ENCODE measurements at places on chromosomes 1 and 21.

- DNase-seq, result peak; percentile 87
These were observed 46.3 kb upstream of the VANGL1 start for GRCh38 chr1:115595279-115596079.

DNA sequence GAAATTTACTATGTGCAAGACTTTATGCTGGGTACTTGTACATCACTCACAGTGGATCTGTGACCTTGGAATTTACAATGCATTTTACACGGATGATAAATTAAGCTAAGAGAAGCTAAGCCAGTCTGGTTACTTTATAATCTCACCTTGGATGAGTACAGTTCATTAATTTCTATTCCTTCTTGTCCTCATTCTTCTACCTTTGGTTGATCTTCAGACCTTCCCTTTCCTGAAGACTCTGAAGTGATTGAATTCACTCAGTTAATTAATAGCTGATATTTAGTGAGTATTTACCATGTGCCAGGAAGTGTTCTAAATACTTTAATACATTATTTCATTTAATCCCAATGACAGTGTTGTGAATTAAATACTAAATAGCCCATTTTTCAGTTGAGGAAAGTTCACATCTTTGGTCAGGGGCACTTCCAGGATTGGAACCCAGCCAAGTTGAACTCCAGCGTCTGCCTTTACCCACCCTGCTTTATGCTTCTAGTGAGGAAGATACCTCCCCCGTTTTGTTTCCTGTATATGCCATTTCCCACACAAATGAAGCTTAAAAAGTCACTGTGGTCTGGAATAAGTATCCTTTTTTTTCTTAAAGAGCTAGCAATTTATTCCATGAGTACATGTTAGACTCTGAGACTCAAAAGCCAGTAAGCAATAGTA lies 146.6 kb downstream of the TLR5 start:
- no peak for DNase-seq

GRCh38 chr1:231421971-231422797 lies at the start of gene EGLN1:
Gene EGLN1, minus strand, starts transcription at chr1:231422287. Its CDS starts 399 bp downstream, at chr1:231421888.
- peak; percentile 75 for DNase-seq

DNA sequence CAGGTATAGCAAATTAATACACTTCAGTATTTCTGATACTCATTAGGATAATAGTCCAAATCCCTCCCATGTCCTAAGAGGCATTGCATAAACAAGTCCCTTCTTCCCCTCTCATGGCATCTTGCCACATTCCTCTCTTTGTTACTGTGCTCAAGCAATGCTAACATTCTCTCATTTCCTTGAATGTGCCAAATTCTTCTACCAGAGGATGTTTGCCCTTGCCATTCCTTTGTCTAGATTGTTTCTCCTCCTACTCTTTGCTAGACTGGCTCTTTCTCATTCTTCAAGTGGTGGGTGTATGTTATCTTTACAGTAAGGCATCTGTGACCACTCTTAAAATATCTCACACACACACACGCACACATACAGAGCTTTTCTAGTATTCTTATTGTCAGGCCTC lies 621.0 kb upstream of the CXADR start:
- DNase-seq, result no peak

DNA sequence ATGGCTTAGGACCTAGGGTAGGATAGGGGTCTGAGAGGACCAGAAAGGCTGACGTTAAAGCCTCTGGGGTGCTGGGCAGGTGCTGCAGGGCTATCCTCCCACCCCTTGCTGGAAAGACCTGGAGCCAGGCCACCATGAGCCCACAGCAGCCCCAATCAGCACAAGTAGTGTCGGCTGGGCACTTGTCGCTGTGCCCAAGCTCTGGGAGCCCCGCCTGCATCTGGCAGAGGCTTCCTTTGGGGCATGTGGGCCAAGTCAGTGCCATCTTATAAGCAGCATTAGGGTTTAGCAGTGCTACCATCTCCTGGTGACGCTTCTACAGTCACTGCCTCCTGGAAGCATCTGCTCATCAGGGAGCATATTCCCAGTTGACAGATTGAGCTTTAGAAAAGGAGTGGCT lies 31.3 kb downstream of the MAN1C1 start:
- no peak for DNase-seq

DNA sequence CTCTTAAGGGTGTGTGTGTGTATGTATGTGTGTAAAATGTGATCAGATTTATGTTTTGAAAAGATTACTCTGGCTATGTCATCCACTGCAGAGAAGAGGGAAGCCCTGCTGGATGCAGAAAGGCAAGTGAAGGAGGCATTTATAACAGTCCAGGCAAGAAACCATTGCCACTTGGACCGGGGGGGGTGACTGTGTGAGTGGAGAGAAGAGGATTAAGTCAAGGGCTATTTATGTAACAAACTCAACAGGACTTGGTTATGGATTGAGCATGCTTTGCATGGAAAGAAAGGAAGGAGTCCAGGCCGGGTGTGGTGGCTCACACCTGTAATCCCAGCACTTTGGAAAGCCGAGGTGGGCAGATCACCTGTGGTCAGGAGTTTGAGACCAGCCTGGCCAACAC lies 143.0 kb downstream of the URB2 start:
- DNase-seq, result no peak

DNA sequence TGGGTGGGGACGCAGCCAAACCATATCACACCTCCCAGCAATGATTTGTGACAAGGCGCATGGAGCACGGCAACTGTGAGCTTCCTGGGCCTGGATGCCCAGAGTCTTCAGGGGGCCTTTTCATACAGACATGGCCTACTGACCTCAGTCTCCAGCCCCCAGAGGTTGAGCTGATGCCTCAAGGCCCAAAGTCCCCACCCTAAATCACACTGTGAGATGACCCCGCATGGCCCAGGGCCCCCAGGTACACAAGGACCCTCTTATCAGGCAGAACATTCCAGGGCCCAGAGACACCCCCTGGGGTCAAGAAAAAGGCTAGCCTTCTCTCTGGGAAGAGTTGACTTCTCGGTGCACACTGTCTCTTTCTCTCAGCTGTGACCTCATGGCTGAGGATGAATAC lies 179.7 kb upstream of the C1orf174 start:
- DNase-seq, result no peak

DNA sequence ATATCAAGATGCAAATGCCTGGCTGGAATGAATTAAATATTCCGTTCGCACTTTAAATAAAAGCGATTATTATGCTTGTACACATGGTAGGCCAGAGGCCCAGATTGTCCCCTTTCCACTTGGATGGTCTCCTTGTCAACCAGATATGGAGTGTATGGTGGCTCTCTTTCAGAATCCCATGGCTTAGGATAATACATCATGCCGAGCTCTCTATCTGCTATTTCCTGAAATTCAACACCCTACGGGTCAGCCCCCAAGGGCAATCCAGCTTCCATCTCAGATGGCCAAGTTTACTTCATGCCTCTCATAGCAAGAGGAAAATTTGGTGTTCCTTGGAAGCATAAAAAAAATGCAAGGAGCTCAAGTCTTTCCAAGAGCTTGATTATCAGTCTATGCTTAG lies 25.4 kb upstream of the FMO1 start:
- DNase-seq, result no peak

DNA sequence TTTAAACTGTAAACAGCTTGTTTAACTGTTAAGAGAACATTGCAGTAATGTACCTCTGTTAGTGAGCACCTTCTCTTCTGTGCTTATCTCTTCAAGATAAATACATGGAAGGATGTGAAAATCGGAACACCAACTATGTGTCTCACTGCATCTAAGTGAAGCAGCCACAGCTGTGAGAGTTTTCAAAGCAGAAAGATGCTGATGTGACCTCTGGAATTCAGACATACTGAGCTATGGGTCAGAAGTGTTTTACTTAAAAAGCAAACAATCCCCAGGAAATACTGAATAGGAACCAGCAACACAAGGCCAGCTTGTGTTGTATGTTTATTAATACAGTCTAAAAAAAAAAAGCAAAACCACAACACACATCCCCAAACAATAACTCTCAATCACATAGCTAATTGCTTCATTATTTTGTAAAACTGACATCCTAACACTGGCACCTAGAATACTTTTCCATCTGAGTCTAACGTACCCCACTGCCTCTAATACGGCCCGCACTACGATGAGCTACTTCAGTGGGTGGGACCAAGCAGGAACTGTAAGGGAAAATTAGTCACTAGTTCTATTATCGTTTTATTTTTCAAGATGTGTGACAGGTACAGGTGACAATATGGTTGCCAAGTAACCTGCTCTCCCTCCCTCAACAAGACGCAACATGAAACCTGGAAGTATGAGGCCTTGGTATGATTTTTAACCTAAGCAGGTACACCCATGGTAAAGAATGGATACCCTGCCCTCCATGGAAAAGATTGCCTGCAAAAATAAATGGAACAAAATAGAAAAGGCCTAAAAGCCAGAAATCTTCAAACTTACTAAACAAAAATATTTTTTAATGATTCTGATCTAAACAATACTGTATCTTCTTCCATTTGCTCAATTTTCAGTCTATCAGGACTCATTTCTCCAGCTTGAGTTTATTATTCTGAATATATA lies 13.9 kb downstream of the ERRFI1 start:
- no peak for DNase-seq

- DNase-seq, result no peak
These were observed 132.7 kb upstream of the SERTAD4 start for GRCh38 chr1:210099921-210100320.

DNA sequence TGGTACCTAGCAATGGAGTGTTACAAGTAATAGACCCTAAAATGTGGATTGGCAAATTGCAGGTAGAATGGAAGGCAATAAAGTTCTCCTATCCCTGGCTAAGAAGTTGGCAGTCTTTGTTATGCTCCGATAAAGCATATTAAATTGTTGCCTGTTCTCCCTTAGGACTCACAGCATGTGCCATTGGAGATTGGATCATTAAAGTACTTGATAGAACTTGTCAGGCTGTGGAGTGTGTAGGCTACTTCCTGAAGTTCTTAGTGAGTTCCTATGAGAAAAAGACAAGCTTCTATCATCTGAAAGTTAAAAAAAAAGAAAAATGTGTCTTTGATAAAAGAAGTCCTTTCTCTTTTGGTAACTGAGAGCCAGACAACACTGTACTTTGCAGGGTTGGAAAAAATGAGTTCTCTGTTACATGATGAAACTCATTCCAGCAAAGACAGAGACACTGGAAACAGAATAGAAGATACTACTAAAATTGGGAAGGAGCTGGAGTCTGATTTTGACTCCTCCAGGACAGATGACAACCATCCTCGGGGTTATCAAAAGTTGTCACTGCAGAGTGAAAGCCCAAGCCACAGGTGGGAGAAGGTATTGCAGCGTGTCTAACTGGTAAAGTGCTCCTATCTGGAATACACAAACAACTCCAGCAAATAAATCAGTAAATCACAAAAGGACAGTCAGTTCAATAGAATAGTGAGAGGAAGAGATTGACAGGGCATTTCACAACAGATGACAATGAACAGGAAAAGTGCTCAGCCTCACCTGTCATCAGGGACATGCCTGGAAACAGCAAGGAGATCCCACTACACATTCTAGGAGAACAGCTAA lies 87.5 kb upstream of the WDR26 start:
- DNase-seq, result no peak

DNA sequence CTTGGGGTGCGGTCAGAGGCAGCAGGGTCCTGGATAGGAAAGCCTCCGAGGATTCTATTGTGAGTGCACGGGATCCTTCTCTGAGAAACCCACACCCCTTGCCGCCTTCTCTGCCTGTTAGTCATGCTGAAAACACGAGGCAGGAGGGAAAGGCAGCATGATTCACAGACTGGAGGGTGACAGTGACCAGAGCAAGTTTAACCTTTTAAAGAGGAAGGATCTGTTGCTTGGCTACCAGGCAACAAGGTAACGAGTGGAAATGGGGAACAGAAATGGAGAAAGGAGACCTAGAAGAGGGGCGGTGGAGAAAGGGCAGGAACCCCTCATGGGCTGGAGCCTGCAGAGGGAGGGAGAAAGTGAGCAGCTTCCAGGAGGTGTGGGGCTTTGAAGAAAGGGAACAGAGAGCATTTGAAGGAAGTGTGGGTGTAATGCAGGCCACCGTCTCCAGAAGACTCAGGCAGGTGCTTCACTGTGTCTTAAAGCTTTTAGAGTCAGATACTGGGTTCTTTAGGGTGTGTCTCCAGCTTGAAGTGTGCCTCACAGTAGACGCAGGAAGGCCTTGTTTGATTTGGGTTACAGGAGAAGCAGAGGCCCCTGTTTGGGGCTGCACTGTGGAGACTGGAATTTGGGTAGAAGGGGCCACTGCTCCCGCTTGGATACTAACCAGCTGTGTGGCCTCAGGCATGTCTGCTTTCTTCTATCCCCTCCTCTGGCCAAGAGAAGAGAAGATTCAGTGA lies 19.1 kb downstream of the OPTC start:
- peak; percentile 94 for DNase-seq

DNA sequence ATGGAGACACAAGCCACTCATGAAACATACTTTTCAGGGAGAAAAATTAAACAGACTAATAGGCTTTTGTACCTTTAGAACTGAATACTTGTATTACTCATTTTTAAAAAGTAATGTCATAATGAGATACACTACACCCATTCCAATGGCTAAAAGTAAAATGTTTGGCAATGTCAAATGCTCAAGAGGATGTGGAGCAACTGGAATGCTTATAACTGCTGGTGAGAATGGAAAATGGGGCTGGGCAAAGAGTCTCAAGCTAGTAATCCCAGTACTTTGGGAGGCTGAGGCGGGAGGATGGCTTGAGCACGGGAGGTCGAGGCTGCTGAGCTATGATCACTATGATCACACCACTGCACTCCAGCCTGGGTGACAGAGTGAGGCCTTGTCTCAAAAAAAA lies 86.3 kb downstream of the NKAIN1 start:
- no peak for DNase-seq

DNA sequence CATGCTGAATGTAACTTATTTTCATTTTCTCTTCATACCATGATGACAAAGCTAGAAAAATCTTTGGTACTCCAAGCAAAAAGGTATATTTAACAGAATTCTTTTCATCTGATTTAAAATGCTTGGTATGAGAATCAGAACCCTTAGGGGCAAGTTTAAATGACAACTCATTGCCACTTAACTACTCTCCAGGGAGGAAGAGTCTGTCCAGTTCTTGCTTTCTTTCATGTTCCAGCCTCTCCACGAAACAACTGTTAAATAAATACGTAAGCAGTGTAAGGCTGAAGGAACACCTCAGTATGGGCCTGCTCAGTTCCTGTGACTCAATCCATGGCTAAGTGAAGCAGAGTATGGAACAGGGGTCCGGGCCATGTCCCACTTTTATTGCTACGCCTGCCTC lies 1.6 kb downstream of the LCE2A start:
- no peak for DNase-seq

- DNase-seq, result no peak
These were observed 20.4 kb downstream of the C21orf91 start for GRCh38 chr21:17798796-17799195.

- no peak for DNase-seq
These were observed 90.5 kb upstream of the JUN start for GRCh38 chr1:58874342-58874741.

GRCh38 chr1:15937146-15937545 lies 38.8 kb downstream of the ZBTB17 start:
- DNase-seq, result no peak

- no peak for DNase-seq
These were observed 48.7 kb upstream of the PRDM2 start for GRCh38 chr1:13651279-13651678.
